MCF 10A (cell line): ENCODE measurements at places on chromosomes 16 and 17. TPM values are rescaled to one million over a fixed set of nuclear protein-coding genes. Genes with fewer than 3 reads are reported as not detected.

RAB26 gene
- total RNA-seq, result 0.81 and 1.0 TPM in 2 replicates

GRCh38 chr16:81483064-81483969 lies 38.7 kb downstream of the CMIP start:
- no peak for DNase-seq

DNA sequence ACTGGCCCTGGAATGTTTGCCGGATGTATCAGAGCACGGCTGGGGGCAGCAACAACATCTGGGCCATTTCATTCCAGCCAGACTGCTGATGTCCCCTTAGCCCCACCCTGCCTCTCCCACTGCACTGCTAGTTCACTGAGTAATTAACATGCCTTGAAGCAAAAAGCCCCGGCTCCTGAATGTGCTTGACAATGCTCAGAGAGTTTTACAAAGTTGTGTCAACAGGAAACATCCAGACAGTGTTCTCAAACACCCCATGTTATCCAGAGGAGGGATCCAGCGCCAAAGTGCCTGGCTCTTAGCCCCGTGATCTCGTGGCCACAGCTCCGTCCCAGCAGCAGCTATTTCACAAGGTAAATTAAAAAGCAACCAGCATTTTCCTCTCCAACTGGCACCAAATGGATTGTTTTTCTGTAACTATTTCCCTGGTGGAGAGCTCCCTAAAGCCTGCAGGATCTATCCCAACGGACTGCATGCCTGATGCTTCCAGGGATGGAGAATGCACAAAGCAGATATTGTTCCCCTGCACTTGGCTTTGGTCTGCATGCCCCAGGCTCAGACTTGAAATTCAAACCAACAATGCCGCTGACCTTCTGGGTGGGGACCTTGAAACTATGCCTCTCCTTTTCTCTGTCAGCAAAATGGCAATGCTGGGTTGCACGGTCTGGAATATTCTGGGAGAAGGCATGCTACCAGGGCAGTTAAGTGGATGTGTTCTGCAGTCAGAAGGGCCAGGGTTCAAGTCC lies 115.6 kb upstream of the CDH5 start:
- peak; percentile 48 for DNase-seq

CACNA1G gene
- total RNA-seq, result not detected in 2 replicates

GRCh38 chr16:76639685-76640289 lies 362.6 kb downstream of the CNTNAP4 start:
- peak; percentile 91 for DNase-seq

DNA sequence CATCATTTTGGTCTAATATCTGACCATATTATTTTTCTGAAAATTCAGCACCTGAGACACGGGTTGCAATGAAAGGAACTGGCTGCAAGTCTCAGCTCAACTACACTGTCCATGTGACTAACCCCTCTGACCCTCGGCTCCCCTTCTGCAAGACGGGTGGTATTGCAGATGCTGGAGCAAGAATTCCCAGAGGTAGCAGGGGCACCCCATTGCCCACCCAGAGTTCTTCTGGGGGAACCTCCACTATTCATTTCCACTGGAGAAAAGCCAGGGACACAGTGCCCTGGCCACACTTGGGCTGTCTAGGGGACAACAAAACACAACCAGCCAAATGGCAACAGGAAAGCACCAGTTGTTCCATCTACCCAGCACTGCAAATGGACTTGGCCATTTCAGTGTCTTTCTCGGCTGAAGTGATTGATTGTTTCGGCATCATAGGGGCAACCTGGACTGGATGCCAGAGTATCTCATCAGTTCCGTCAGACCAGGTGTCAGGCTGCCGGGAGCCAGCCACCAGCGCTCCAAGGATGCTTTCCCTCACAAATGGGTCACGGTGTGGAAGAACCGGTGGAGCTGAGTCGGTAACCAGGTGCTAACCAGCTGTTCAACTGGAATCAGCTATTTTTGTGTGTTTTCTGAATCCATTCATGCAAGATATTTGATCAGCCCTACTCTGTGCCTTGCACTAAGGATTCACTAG lies 58.1 kb downstream of the C16orf78 start:
- DNase-seq, result no peak

PTGES3L gene
- total RNA-seq, result 0.83 and 0.96 TPM in 2 replicates

DNA sequence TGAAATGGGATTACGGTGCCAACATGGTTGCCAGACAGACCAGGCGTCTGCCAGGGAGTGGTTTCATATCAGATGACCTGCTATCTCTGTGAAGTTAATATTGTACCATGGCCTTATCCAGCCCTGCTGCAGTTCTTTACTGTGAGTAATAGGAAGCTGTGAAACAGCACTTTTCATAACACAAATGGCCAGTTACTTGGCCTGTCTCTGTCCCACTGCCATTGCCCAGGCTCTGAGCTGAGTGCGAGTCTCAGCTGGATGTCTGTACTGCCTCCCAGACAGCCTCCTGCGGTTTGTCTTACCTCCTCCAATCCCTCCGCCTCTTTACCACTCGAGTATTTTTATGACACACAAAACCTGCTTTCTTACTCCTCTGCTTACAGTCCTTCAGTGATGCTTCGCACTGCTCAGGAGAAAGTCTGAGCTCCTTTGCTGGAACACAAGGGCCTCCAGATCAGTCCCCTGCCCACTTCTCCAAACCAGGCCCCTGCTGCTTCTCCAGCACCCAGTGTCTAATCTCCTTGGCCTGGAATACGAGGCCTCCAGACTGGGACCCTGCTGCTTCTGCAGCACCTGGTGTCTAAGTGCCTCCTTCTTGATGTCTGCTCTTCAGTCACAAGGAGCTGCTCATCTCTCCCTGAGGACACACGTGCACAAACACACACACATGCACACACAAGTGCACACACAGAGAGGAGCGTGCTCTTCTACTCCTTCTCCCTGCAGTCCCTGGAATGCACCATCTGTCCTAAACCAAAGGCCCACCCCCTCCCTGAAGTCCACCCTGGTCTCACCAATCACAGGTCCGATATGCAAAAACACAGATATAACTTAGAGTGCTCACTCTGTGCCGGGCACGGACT lies 17.1 kb upstream of the RHOT1 start:
- DNase-seq, result no peak

DNA sequence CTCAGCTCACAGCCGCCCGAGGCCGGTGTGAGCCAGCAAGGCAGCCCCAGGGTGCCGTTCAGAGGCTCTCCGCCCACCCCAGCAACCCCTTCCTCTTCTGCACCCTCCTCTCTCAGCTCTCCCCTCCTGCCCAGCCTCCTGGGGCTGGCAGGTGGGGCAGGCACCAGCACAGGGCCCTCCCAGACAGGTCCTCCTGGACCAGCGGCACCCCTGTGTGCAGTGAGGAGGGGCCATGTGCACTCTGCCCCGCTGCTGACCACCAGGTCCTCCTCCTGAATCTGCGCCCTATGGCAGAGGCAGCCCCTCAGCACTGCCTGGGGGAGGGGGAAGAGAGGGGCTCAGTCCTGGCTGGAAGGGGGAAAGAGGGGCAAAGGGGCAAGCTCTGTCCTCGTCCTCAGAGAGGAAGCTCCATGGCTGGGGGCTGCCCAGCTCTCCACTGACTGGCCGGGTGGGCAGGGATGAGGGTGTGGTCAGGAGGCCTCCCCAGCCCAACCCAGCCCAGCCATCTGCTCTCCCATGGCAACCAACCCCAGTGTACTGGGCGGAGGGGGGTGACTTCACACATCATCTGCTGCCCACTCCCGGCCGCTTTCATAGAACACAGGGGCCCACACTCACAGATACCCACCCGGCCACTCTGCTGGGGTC lies 5.4 kb upstream of the BCAR1 start:
- no peak for DNase-seq

DNA sequence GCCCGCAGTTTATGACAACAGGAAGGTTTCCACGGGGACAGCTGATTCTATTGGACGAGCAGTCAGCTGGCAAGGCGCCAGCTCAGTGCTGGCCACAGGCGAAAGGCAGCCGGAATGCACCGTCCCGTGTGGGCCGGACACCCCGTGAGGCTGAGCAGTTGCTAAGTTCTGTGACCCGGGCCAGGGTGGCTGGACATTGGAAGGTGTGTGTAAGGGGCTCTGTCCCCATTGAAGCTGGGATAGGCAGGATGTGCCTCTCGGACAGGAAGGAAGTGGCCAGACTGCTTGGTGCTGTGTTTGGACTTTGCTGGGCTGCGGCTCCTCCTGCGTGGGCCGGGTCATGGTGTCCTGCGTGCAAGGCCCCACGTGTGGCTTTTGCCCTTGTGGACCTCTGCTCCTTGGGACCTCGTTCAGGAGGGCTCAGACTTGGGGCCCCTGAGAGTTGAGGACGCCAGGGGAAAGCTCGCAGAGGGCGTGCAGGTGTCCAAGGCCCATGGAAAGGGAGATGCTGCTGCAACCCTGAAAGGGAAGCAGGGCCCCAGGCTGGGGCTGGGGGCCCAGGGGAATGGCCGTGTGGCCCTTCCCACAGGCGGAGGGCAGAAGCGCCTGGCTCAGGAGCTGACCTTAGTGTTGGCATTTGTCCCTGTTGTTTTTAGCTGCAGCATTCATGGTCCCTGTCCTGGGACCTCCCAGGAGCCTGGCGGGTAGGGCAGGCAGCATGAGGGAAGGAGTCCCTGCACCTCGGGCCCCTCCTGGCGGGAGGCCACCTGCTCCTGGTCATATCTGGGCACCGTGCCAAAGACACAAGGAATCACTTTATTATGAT lies 10.0 kb downstream of the BAIAP2 start:
- DNase-seq, result peak; percentile 80

RNF157 gene
- total RNA-seq, result 0.17 and 0.44 TPM in 2 replicates

GRCh38 chr16:27640277-27640600 lies 90.3 kb downstream of the KATNIP start:
- DNase-seq, result peak; percentile 45

- no peak for DNase-seq
These were observed 8.9 kb upstream of the MYH11 start for GRCh38 chr16:15865742-15866141.

DNA sequence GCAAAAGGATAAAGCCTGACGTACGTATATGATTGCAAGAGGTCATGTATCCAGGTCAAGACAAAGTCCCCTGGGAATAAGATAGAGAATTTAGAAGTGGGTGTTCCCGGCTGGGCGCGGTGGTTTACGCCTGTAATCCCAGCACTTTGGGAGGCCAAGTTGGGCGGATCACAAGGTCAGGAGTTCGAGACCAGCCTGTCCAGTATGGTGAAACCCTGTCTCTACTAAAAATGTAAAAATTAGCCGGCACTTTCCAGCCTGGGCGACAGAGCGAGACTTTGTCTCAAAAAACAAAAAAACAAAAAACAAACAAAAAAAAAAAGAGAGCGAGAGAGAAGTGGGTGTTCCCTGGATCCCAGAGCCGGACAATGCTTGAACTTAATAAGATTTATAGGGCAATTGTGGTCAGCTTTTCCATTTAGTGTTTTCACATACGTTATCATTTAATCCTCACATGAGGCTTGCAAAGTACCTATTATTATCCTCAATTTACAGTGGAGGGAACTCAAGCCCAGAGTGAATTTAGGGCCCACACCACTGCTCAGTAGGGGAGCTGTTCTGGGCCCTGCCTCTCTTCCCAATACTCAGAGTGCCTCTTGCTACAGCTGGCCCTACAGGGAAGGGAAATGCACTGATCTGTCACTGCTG lies 481 bp upstream of the GLTPD2 start:
- DNase-seq, result no peak

- no peak for DNase-seq
These were observed 290 bp downstream of the TOB1 start for GRCh38 chr17:50865868-50866260.

NR1D1 gene
- 7.5 and 8.8 TPM in 2 replicates for total RNA-seq

DNA sequence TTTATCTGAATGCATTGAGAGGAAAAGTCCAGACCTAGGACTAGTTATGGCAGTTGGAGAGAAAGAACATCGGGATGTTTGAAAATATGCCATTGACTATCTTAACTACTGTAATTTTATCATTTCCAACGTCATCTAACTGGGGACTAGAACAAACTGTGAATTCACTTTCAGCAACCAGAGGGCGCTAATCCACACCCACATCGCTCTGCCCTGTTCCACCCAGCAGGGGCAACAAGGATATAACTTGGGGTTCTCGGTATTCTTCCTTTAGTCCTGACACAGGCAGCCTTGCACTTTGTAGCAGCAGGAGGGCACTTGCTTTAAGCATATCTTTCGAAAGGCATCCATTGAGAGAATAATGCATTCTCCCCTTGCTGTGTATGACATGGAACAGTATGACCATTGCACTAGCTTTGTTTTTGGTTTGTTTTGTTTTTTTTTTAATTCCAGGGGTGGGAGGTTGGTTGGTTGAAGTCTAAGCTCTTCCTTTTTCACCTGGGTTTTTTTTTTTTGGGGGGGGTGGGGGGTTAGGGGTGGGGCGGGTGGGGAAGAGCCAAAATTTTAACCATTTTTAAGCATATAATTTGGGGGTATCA lies 31.5 kb downstream of the SIAH1 start:
- DNase-seq, result peak; percentile 74

C16orf54 gene
- not detected in 2 replicates for total RNA-seq

DNA sequence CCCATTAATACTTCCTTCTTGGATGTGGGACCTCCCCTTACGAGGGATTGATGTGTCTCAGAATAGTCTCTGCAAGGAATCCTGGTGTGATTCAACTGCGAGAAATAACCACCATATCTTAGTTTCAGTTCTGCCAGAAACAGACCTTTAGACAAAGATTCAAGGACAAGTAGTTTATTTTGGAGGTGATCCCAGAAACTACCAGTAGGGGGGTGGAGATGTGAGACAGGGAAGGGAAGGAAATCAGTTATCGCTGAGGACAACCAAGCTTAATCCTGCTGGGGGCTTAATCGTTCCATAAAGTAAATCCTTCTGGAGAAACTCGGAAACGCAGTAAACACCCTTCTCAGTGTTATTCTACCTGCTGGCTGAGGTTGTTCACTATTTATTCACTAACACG lies 5.0 kb upstream of the SDR42E1 start:
- DNase-seq, result peak; percentile 58

DNA sequence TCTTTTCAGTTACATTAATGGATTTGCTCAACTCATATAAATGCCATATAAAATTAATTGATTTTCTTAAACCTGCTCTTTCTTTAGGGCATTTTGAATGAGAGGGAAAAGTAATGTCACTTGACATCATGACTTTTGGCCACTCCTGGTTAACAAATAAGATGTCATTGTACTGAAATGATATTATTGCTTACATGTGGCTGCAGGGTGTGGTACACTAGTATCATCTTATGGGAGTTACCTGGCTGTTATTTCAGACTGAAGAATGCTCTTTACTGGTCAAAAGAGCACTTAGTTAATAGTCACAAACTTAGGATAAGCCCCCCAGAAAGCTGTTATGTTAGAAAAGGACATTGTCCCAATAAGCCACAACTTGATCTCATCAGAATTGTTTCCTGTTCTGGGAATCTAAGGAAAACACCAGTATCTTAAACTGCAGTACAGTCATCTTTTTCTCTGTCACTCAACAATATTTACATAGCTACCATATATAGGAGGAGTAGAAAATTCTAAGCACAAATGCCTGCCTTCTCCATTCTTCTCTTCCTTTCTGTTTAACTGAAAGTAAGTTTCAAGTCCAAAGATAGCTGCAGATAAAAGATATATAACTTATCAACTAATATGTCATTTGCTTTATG lies 53.9 kb upstream of the MRC2 start:
- no peak for DNase-seq

MT2A gene
- total RNA-seq, result 2,490 and 3,582 TPM in 2 replicates

KRTAP9-2 gene
- not detected in 2 replicates for total RNA-seq

TP53TG3 gene
- not detected in 2 replicates for total RNA-seq

GRCh38 chr17:61418449-61418848 lies 18.8 kb downstream of the TBX2 start:
- no peak for DNase-seq

GRCh38 chr17:81234940-81235821 lies 3.7 kb downstream of the TEPSIN start:
- no peak for DNase-seq

TBX21 gene
- not detected in 2 replicates for total RNA-seq

KCNG4 gene
- not detected in 2 replicates for total RNA-seq
